ENCODE measurements at places on chromosomes 11 and 22.

GRCh38 chr22:46381142-46381541 lies 45.6 kb downstream of the TRMU start:
- DNase-seq = no peak

DNA sequence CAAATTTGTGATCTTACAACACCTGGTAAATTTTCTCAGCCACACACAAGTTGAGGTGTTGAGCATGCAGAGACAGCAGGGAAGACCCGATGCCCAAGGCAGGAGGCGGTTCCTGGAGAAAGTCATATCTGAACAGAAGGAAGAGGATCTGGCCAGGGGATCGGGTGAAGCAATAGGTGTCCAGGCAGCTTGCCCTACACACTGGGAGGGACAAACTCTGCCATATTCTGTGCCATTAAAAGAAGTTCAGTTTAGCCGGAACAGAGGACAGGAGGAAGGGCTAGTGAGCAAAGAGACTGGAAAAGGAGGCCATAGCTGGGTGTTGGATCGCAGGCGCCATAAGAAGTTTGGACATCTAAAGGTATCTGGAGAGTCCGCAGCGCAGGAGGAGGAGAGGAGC lies 76.5 kb downstream of the TMPRSS5 start:
- DNase-seq = no peak

GRCh38 chr11:81421251-81421860 lies 1312.3 kb downstream of the FAM181B start:
- DNase-seq = no peak

DNA sequence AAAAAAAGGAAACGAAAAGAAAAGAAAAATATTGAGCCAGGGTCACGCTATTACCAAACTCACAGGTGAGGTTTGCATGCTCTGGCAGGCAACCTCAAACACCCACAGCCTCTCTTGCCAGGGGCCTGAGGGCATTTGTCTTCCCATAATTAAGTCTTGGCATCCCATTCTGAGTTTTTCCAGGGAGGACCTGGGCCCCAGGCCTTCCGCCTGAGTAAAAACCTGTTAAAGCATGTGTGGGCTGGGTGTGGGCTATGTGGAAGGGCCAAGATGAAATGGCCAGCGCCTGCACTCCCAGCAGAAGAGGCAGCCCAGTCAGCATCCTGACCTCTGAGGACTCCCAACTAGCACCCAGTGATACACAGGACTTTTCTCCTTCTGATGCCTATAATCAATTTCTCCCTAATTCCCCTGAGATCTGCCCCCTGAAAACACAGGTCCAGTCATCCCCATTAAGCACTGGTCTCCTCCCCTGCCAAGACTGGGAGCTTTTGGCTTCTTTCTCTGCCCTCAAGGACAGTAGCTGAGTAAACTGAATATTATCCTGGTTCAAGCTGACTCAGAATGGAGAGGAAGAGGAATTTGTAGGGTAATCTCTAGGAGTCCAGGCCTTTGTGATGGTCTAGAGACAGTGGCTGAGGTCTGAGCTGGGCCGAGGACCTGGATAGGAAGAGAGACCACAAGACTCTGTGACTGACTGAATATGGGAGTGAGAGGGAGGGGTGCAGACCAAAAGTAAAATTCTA lies 35.6 kb upstream of the ACER3 start:
- DNase-seq = peak; percentile 60

DNA sequence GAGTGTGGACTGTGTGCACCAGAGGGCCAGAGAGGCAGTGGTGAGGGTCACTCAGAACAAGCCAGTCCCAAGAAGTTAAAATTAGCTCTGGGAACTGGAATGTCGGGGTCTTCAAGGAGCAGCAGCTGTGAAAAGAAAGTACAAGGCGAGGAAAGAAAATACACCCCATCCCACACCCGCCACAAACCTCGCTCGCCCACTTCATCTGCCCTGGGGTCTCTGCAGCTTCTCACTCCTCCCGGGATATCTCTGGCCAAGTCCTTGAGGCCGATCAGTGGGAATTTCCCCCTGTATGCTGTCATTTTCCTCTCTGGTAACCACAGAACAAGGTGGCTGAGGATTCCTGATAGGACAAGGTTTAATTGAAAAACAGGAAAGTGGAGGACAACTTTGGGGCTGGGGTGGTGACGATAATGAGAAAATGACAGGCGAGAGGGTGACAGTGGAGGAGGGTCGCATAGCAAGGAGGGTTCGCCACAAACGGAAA lies 36.3 kb upstream of the TIMP3 start:
- no peak for DNase-seq

GRCh38 chr22:20117633-20118299 lies 740 bp upstream of the TRMT2A start:
- DNase-seq = no peak

DNA sequence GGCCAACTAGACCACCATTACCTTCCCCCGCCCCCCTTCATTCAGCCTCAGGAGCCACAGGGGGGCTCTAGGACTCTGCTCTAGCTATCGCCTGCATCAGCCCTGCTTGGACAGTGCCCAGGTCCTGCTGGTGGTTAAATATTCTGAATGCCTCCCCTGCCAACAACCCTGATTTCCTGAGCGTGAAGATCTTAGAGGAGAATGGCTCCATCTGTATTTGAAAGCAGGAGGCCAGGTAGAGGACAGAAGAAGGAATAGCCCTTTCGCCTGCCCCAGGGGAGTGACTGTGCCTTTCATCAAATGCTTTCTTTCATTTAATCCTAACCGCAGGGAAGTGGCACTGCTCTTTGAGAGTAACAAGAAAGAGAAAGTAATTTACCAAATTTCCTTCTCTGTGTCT lies 69.2 kb downstream of the ISX start:
- no peak for DNase-seq

- DNase-seq = no peak
These were observed 629 bp downstream of the TTLL8 start for GRCh38 chr22:50057278-50058060.

DNA sequence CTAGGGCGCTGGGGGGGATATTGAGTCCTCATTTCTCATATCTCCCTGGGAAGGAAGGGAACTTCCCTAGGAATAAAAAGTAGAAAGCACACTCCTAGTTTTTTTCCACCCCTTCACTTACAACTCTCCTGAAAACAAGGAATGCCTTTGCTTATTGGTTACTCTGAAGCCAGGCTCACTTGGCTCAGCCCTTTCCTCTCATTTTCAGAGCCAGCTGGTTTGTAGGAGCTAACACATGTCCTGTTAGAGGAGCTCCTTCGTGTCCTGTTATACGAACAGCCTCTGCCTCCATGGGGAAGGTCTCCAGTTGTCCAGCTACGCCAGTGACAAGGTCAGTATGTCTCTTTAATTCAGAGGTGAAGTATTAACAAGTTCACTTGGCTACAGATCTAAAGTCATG lies 17.6 kb downstream of the ALKBH8 start:
- DNase-seq = no peak

DNA sequence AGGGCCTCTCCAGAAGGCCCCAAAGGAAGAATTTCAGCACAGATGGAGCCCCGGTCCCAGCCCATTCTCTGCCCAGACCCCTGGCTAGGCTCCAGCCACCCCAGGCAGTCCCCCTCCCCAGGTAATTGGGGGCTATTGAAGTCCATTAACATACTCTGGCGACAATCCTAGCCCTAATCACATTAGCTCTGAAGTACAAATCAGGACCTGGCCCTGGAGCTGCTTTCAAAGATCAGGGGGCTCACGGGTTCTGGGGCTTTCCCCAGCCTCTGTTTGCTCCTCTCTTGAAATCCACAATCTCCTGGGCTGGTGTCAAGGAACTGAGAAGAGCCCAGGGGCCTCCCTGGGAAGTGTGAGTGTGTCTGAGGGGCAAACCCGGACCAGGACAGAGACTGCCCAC lies 22.3 kb downstream of the FGF4 start:
- DNase-seq = no peak

DNA sequence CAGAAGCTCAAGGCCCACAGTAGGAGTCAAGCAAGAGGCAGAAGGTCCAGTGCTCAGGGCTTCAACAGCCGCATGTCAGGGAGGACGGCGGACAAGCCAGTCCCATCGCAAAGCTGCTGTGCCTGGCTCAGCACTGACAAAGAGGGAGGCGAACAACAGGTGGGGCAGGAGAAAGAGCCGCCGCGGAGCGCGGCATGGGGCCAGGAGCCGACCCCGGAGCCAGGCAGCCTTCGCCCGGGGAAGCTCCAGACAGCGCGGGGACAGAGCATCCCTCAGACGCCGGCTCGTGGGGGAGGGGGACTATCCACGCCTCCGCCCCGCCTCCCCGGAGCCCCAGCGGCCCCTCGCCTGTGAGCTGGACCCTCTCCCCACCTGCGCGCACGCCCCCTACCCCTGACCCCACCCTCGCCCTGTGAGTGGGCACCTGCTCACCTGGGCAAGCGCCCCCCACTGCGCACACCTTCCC lies 369 bp downstream of the DHCR7 start:
- peak; percentile 80 for DNase-seq

- DNase-seq = no peak
These were observed 19.3 kb downstream of the ART5 start for GRCh38 chr11:3622521-3622920.

GRCh38 chr11:2521081-2521732 lies 76.4 kb downstream of the KCNQ1 start:
- DNase-seq = no peak

DNA sequence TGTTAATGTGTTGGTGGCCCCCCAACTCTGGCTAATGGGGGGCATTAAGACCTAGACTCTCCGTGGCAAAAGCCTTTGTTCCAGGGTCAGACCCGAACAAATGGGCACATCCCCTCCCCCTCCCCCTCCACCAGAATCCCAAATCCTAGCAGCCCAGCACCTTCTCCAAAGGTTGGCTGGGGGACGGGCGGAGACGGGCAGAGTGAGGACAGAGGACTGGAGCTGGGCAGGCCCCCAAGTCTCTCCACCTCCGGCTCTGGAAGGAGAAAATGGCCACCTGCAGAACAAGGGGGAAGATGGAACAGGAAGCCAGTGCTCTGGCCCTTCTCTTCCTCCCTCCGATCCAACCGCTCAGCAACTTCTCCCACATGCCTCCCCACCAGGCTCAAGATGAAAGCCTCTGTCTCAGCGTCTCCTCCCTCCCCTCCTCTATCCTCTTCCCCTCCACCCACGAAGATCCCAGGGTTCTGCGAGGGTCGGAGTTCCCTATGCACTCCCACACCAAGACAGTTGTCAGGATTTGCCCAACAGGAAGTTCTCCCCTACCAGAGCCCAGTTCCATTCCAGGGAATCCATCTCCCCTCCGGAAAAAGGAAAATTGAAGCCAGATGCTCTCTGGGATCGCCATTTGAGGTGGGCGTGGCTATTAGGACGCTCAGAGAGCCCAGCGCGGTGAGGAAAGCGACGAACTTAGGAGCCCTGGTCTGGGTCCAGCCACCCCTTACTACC lies 20.1 kb downstream of the ADA2 start:
- DNase-seq = no peak

GRCh38 chr11:131688048-131688693 lies 317.8 kb downstream of the NTM start:
- peak; percentile 30 for DNase-seq

DNA sequence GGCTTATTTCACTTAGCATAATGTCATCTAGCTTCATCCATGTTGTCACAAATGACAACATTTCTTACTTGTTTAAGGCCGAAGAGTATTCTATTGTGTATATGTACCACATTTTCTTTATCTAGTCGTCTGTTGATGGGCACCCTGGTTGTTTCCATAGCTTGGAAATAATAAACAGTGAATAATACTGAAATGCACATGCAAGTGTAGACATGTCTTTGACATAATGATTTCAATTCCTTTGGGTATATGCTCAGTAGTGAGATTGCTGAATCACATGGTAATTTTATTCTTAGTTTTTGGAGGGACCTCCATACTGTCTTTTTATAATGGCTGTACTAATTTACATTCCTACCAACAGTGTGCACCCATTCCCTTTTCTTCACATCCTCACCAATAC lies 508.0 kb downstream of the NELL1 start:
- no peak for DNase-seq

GRCh38 chr11:86247608-86248007 lies 3.1 kb downstream of the EED start:
- DNase-seq = no peak

GRCh38 chr11:31882951-31883392 lies 71.8 kb upstream of the PAX6 start:
- DNase-seq = no peak

GRCh38 chr11:105975128-105975527 lies 46.9 kb downstream of the MSANTD4 start:
- no peak for DNase-seq

GRCh38 chr11:69295995-69296889 lies 2.3 kb downstream of the MYEOV start:
- DNase-seq = no peak
